ENCODE measurements at places on chromosomes 7 and 10. TPM values are rescaled to one million over a fixed set of nuclear protein-coding genes. Genes with fewer than 3 reads are reported as not detected.

ARID5B gene
- 55.4 TPM for polyA plus RNA-seq

AKR1B1 gene
- 106 TPM for polyA plus RNA-seq

MSMB gene
- not detected for polyA plus RNA-seq

LYZL2 gene
- not detected for polyA plus RNA-seq

CAV2 gene
- 27.0 TPM for polyA plus RNA-seq

DNA sequence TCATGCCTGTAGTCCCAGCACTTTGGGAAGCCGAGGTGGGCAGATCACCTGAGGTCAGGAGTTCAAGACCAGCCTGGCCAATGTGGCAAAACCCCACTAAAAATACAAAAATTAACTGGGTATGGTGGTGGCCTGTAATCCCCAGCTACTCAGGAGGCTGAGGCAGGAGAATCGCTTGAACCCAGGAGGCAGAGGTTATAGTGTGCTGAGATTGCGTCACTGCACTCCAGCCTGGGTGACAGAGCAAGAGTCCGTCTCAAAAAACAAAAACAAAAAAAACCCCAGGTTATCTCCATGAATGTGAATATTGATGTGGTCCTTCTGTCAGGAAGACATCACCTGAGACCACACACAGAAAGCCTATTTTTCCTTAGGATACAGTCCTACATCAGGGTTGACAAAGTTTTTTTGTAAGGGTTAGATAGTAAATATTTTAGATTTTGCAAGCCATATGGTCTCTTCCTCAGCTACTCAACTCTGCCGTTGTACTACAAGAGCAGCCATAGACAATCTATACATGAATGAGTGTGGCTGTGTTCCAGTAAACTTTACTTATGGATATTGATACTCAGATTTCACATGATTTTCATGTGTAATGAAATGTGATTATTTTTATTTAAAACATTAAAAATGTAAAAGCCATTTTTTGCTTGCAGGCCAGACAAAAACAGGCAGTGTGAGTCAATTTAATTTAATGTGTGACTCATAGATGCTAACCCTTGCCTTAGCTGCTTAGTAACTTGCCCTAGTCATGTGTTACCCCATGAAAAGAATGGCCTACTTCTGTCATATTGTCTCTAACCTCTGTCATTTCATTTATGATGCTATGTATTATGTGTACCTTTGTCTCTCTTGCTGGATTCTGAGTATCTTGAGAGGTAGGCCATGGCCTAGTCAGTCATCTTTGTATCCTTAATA, 78.1 kb downstream of the TPST1 start:
- DNase-seq: no peak

GRCh38 chr10:130686689-130687300, 550.6 kb downstream of the GLRX3 start:
- DNase-seq: peak; percentile 68

DNA sequence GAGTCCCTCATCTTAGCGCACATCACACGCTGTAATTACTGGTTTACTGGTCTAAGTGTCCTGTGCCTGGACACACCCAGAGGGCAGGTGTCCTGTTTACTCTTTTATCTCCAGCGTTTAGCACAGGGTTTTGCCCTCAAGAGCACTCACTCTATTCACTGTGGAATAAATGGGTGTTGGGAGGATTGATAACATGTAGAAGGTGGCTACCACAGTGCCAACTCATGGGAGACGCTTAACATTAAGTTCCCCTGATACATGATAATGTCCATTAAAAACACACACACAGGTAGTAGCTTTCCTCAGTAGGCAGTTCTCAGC, 96.1 kb upstream of the EFCAB10 start:
- no peak for DNase-seq

Data from left kidney (tissue), 8 donors.